Stimulated activated CD4-positive, alpha-beta T cell treated with anti-CD3 and anti-CD28 coated beads, Interleukin-4, amount 100 ng/mL, for 48 hours (primary cell): ENCODE measurements at places on chromosomes 12 and 14.

GRCh38 chr12:103369929-103370328, 125.8 kb downstream of the C12orf42 start:
- no peak for DNase-seq

- DNase-seq = no peak
These were observed 186.0 kb downstream of the TMTC3 start for GRCh38 chr12:88328090-88328489.

- DNase-seq = no peak
These were observed 18.6 kb downstream of the LTBP2 start for GRCh38 chr14:74593241-74593953.

- no peak for DNase-seq
These were observed 463.5 kb downstream of the TMEM132D start for GRCh38 chr12:129440278-129440677.

DNA sequence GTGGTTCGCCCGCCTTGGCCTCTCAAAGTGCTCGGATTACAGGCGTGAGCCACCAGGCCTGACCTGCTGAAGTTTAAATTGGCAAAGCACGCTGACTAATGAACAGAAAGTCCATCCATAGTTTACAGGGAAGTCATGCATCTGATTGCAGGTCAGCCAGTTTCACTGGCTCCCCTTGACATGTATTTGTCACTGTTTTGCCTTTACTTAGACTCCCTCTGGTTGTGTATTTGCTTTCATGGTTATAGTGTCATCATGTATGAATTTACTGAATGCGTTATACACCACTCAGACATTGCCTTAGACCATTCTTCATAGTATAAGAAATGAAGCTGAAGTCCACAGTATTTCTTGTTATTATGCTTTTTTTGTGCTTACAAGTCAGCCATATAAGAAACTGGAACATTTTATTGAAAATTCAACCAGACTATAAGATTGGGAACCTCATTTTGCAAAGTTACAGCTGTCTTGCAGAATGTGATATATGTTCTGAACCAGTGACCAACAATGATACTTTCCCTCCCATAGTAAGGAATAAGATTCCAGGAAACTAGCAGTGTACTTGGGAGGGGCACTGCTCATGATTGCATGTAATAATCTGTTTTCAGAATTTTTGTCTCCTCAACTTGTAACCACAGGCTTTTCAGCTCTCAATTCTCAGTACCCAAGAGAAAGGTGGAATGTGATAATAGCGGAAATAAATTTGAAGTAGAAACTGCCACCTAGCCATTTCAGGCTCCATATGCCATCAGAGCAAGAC, 51.9 kb upstream of the ATF7IP start:
- DNase-seq = no peak

DNA sequence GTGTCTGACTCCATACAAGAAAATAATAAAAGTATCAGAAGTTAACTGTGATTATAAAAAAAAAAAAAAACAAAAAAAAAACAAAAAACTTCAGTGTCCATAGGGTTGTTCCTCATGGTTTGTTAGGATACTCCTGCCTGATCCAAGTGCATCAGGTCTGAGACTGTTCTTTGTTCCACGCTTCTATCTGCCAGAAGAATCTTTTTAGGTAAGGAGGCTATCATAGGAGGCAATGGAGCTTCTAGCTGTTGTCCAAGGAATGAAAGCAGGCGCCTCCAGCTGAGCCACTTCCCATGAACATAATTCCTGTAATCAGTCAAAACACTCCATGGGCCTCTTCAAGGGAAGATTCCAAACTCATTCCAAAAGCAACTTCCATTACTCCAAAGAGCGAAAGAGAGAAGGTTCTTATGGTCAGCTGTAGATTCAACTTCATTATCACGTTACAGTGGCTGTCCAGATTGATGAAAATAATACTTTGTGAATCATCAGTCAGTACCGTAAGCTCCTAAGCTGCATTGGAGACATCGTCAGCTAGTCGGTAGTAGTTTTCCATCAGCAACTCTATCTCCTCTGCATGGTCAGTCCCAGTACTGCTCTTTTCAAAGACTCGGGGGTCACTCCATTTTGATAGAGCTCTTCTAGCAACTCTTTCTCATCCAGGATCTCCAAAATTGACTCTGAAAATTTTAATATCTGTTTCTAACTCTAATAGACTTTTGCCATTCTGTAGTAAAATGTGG, 9.7 kb downstream of the TBC1D15 start:
- no peak for DNase-seq

GRCh38 chr12:64760808-64761573, 1.8 kb upstream of the GNS start:
- DNase-seq = no peak

- DNase-seq = no peak
These were observed 267.8 kb downstream of the KTN1 start for GRCh38 chr14:55847766-55848165.

GRCh38 chr12:121957861-121958515, 39.6 kb downstream of the CFAP251 start:
- no peak for DNase-seq

GRCh38 chr12:96521895-96522682, 32.7 kb downstream of the CFAP54 start:
- DNase-seq = no peak

- no peak for DNase-seq
These were observed 56.1 kb downstream of the APAF1 start for GRCh38 chr12:98701166-98701565.

DNA sequence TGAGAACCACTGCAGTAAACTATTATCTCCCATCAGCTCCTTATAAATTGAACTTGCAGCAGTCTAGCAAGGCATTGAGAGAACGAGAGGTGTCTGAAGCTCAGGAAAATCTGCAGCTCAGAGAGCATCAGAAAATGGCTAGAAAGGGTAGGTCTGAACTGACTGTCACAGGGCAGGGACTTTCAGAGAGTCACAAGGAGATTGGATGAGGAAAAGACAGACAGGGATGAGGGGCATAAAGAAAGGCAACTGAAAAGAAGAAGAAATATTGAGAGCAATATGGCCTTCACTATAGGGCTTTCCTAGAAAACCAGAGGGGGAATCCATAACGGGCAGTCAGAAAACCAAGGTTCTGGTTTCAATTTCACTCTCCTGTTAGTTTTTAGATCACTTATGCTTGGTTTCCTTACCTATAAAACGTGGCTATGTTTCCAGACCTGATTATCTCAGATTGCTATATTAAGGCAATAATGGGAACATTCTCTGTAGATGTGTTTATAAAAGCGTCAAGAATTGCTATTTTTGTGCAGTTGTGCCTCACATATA, 40.9 kb downstream of the PDE6H start:
- no peak for DNase-seq

- DNase-seq = no peak
These were observed 39.0 kb downstream of the ACTN1 start for GRCh38 chr14:68939893-68940613.

DNA sequence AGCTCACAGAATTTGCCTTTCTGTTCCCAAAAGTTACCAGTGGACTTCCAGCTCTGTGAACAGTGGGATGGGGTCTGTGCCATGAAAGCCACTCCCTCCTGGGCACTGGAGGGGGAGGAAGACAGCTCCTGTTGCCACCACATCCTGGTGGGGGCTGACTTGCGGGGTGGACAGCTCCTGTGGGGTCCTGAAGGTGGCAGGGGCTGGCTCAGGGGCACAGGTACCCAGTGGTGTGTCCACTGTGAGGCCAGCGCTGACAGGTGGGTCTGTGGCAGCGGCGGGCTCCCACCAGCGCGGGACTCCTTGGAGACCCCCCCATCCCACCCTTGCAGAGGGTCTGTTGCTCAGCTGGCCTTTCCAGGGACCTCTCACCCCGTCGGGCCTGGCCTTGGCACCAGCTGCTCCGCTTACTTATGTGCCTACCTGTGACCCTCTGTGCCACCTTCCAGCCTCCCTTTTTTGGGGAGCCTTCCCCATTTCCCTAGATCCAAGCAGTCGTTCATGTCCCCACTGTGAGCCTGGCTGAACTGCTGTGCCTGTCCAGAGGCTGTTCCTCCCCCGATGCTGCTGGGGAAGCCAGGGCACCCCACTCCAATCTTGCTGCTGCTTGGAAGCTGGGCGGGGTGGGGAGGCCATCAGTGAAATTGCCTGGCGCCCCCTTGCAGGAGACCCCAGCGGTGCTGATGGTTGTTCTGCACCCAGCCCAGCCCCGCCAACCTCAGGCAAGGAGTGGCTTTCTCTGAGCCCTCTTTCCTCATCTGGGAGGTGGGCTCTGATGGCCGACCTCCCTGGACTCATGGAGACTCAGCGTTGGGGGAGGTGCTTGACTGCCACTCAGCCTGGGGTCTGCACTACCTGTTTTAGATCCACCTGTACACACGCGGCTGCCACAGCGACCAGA, 2.2 kb downstream of the TEDC1 start:
- no peak for DNase-seq

DNA sequence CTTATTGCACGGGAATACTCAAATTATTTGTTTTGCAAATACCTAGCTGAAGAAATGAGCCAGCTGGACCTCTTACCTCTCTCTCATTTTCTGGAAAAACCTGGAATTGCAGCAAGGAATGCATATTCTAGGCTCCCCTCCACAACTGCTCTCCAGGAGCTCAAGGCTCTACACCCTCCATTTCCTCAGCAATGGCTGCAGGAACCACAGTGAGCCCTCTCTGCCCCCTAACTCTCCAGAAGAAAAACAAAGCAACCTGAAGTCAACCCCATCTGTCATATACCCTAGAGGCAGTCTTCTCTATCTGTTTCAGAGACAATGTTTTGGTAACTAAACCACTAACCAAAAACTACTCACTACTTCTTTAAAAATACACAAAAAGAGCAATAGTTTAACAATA, 221.6 kb downstream of the SLC25A21 start:
- no peak for DNase-seq

DNA sequence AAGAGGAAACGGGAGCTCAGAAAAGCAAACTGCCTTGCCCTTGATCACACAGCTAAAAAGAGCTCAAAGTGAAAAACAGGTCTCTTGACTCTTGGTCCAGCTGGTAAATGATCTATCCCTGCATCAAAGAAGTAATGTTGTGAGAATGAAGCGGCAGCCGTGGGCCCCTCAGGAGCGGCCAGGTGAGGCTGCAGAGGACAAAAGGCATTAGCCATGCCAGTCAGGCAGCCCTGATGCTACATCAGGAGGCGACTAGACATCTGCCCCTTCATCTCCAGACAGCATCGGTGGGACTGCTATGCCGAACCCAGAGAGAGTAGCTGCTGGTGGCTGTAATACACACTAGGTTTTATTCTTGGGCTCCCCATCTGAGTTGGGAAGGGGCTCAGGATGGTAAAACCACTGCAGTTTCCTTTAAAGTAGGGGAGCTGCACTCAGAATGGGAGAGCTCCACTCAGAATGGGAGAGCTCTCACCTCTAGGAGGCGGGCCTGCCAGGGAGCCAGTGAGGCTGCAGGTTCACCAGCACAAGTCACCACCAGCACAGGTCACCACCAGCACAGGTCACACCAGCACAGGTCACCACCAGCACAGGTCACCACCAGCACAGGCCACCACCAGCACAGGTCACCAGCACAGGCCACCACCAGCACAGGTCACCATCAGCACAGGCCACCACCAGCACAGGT, 120.1 kb downstream of the TSPAN9 start:
- no peak for DNase-seq

GRCh38 chr14:59633486-59633885, 56.9 kb upstream of the CCDC175 start:
- DNase-seq = no peak

DNA sequence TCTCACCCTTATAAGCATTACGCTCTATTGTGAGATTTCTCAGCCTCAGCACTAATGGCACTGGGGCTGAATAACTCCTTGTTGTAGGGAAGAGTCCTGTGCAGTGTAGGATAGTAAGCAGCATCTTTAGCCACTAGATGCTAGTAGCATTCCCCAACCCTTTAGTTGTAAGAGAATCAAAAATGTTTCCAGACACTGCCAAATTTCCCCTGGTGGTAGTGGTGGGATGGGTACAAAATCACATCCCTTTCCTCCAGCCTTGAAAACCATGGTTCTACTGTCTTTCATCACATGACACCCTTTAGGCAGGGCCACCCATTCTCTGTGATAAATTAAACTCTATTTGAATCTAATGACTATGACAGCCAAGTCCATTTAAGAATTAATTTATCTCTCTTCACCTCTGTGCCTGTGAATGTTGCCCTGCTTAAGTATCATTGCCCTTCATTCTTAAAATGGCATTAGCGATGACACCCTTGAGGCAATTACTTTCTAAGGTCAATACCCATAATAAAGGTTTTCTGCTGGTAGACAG, 199.4 kb downstream of the ANO4 start:
- no peak for DNase-seq

GRCh38 chr14:79337761-79338160, 873.5 kb downstream of the DIO2 start:
- DNase-seq = no peak

DNA sequence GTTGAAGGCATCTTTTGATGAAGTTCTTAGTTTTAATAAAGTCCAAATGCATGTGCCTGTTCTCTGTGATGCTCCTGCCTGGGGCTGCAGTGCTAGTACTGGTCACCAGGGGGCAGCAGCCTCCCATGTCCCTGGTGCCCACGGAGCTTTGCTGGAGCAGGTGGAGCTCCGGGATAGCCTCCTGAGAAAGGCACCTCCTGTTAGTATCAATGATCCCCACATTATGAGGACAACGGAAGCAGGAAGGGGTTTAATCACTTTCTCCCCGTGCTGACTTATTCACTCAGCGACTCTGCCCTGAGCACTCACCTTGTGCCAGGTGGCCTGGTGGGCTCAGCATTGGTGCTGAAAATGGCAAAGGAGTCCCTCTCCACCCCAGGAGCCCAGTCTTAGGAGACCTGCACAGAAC, 123.0 kb upstream of the PZP start:
- peak; percentile 78 for DNase-seq

DNA sequence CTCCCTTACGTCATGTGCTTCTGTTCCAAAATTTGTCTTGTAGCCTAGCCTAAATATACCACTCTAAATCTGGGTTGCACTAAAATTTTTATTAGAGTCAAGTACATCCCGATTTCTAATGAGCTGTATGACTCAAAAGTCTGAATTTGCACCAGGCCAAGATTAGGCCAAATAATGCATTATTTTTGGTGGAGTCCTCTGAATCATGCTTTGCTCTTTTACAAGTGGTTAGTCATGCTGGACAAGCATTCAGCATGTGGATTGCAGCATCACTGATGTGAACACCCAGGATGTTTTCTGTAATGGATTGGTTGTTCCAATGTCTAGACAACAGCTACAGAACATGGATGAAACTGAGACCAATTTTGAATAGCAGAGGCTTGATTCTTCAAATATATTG, 23.7 kb downstream of the HEBP1 start:
- DNase-seq = no peak
